ENCODE measurements at places on chromosomes 7 and 10.

DNA sequence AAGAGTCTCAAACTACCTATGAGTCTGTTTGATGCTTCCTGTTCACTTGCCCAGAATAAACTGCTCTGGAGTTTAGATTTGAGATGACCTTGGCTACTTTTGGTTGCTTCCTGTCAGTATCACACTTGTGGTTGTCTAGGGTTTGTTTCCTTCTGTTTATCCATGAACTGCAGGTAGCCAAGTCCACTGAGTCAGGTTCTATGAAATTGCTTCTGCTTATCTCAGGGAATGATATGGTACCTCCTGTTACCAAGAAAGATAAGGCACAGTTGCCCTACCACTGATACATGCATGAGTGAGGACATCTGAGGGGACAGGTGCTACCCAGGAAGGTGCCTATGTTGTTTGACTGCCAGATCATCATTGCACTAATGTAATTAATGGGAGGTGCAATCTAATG is 15.8 kb upstream of the EEPD1 start:
- DNase-seq: no peak

- no peak for DNase-seq
Observed at GRCh38 chr10:71613261-71613777, 106.3 kb downstream of the C10orf105 start.

DNA sequence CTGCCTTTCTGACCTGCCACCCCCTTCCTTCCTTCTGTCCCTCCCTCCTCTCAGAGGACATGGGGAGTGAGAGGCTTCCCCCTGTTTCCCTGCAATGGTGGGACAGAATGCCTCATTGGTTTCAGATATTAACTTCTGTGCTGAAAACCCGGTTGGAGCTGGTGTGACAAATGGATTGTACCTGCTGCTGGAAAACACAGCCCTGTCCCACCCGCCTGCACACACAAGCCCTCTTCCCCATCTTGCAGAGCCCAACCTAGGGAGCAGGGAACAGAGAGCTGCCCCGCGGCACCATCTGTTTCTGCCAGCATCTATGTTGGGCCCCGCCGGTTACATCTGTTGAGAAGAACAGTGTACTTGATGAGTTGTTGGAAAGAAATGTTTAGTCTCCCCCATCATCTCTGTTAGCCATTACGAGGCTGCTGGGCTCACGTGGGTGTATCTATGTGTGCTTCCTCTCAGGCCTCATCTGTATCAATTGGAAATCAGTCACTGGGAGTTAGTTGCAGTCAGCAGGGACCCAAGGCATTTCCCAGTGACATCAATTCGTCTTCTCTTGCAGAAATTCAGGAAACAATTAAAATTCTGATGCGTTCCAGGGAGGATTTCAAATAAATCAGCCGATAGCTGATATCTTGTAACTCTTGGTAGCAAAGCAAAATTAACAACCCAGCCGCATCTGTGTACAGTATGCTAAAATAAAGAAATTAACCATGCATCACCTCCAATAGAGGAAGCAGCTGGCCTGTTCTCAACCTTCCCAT is 725.6 kb upstream of the GALNT17 start:
- DNase-seq: no peak

GRCh38 chr10:12954866-12955265 is 46.6 kb downstream of the CCDC3 start:
- DNase-seq: no peak

DNA sequence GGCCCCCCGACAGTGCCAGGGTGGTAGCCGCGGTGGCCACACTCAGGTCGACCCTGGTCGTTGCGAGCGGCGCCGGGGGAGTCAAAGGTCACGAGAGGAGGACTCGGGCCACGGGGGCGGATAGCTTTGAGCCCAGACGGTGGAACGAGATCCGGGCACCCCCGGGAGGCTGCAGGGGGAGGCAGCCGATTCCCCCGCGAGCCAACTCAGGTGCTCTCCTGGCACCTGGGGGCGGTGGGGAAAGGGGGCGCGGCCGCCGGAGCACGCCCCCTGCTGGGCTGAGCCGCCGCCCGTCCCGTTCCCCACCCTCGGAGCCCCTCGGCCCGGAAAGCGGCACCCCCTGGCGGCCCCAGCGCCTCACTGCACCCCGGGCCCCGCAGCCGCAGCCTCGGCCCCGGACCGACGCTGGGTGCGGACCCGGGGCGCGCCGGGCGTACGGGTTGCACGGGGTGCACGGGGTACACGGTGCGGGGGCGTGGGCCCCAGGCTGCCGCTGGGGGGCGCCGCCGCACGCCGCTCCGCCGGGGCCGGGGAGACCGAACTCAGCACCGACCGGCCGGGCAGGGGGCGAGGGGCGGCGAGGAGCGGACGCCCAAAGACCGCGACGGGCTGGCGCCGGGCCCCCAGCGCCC is 521 bp upstream of the NYAP1 start:
- DNase-seq: peak; percentile 82

GRCh38 chr10:29811751-29812427 is 177.1 kb upstream of the SVIL start:
- peak; percentile 3 for DNase-seq

DNA sequence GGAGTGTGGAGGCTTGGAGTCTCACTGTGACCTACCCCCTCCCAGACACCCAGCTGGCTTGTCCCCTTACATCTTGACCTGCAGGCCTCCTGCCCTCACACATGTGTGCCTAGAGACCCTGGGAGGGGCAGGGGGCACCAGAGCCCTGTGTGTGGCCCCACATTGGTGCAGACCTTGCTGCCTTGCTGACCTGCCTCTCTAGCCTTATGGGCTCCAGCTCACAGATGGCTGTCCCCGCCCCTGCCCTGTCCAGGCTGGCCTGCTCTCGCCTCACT is 9.4 kb downstream of the ADAMTS14 start:
- no peak for DNase-seq

GRCh38 chr10:52172581-52172980 is 141.5 kb upstream of the DKK1 start:
- DNase-seq: no peak

- DNase-seq: no peak
Observed at GRCh38 chr7:143416565-143417149, 8.0 kb upstream of the EPHA1 start.

GRCh38 chr10:91493313-91493712 is 83.2 kb downstream of the HECTD2 start:
- no peak for DNase-seq

- DNase-seq: no peak
Observed at GRCh38 chr7:126411821-126412383, 840.8 kb downstream of the GRM8 start.

DNA sequence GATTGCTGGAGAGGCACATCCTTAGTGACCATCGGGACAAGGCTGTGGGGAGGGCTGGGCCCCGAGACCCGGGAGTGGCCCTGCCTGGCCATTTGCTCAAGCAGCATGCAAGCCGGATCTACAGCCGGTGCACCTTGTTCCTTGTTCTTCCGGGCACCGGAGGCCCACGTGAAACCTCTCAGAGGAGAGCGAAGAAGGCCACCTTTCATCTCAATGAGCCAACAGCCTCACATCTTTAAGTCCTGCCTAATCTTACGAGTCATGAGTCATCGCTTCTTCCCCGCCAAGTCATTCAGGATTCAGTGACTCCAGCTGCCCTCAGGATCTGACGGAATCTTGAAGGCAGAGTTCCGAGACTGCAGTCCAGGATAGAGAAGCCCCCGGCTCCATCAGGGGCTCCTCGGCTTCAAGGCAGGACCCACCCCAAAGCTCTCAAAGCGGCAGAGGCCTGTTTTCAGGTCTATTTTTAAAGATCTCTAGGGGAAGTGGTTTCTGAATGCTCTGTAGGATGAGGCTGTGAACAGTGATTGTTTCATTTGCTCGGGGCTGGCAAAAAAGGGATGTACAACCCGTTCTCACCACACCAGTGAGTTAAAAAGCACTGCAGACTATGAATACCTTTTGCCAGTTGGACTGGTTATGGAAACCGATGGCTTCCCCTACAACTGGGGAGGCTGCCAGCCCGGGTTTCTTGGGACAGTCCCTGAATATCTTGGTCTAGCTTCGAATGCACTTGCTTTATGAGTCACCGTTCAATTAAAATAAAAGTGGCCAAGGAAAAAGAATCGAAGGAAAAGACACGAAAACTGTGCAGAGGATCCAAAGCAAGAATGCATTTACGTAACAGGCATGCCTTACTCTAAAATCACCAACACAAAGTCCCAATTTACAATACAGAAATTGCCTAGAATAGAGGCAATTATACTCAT is 57.2 kb upstream of the ECHDC3 start:
- DNase-seq: peak; percentile 36

DNA sequence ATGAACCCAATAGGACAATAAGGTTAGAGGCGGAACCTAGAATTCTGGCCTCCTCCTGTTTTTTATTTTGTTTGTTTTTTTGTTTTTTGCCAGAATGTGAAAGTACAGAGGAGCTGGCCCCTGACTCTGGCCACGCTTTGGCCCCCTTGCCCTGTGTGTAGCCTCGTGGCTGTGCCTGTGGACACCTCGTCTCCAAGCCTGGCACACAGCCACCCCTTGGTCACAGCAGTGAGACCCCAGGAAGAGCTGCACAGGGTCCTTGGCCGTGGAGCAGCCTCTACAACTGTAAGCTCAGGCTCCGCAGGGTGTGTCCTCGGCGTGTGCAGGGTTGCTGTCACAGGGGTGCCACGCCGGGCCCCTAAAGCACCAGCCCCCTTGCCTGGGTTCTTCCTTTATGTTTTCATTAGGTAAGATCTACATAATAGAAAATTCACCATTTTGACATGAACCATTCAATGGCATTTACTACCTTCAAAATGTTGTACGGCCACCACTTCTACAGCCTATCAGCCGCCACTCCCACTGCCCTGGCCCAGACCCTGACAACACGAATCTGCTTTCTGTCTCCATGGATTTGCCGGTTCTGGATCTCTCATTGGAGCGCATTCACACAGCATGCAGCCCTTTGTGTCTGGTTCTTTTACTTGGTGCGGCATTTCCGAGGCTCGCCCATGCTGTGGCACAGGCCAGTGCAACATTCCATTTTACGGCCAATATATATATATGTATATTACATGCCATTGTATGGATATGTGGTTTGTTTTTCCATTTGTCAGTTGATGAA is 51.0 kb downstream of the AMZ1 start:
- DNase-seq: no peak

- DNase-seq: no peak
Observed at GRCh38 chr7:30816645-30817370, 45.6 kb downstream of the MINDY4 start.

GRCh38 chr7:143405173-143406001 is 3.3 kb downstream of the EPHA1 start:
- no peak for DNase-seq

- no peak for DNase-seq
Observed at GRCh38 chr7:41425926-41426325, 277.0 kb downstream of the INHBA start.

- no peak for DNase-seq
Observed at GRCh38 chr10:21487416-21488180, 37.9 kb downstream of the SKIDA1 start.

GRCh38 chr10:25047591-25048301 is 31.3 kb downstream of the THNSL1 start:
- no peak for DNase-seq

GRCh38 chr10:34539533-34540315 is 275.4 kb downstream of the PARD3 start:
- no peak for DNase-seq

GRCh38 chr10:101566333-101567164 is 21.5 kb downstream of the POLL start:
- DNase-seq: no peak

DNA sequence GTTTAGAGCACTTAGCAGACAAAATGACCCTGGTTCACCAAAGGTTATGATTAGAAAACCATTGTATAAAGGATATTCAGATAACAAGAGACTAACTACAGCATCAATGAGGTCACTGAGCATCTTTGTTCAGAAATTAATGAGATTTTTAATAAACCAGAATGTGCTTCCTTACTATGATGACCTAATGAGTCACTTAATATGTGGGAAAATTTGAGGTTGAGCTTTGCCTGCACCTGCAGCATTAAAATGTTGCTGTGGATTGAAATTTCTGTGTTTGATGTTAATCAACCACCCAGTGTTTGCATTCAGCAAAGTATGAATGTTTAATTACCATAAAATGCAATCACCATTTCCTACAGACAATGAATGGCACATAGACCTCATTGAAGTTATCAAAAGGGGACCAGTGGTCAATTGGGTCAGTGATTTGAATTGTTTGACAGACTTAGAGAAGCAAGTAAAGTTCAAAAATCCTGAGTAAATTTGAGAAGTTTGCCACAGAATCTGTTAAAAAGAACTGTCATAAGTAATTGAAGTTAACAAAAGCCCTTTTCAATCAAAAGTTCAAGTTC is 45.8 kb downstream of the EXOC6 start:
- DNase-seq: no peak

DNA sequence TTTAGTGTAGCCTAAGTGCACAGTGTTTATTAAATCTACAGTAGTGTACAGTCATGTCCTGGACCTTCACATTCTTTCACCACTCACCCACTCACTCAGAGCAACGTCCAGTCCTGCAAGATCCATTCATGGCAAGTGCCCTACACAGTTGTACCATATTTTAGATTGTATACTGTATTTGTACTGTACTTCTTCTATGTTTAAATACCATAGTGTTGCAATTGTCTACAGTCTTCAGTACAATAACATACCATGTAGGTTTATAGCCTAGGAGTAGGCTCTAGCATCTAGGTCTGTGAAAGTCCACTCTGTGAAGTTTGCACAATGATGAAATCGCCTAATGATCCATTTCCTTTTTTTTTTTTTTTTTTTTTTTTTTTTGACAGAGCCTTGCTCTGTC is 12.0 kb downstream of the EEPD1 start:
- no peak for DNase-seq

DNA sequence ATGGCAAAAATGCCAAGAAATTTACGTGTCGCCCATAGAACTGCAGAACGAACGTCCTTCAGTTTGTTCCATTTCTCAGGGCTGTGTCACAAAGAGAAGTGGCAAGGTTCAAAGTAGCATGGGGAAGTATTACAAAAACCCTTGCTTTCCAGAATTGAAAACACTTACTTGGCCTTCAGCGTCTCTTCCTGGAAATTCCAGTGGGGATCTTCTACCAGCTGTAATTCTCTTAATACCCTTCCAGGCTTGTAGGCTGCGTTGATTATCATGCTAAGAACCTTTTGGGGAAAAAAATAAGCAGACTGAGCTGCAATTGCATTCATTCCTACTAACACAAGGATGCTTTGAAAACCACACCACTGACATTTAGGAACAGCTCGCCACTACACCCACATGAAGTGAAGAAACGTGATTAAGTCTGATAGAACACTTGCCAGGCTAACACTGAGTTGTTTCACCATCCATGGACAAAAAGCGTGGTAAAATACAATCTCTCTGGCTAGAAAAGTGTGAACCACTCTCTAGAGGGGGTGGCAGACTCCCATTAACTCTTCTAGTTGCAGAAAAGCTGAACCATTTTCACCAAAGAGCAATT is 222.3 kb downstream of the SFMBT2 start:
- no peak for DNase-seq

- DNase-seq: no peak
Observed at GRCh38 chr10:48451969-48452878, 145.7 kb downstream of the MAPK8 start.
